Keratinocyte (primary cell): ENCODE measurements at places on chromosomes 3 and 15.

- DNase-seq, result no peak
These were observed 43.7 kb downstream of the RGMA start for GRCh38 chr15:93045191-93045785.

GRCh38 chr15:101413239-101413638, 76.3 kb downstream of the PCSK6 start:
- DNase-seq, result no peak

DNA sequence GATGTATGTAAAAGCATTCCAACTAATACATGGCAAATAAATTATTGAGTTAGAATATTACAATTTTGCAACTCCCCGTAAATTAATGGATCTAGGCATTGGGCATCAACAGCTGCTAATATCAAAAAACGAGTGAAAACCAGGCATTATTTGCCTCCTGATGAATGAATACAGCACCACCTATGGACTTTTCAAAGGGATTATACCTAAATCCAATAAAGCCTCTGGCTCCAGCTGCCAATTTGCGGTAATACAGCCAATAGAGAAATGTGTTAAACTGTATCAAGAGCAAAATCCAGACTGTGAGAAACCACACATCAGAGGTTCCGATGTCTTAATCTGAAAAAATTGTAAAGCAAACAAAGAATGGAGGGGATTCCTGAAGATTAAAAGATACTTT, 16.3 kb upstream of the A4GNT start:
- DNase-seq, result no peak

GRCh38 chr3:120224237-120224636, 60.8 kb downstream of the GPR156 start:
- DNase-seq, result no peak

DNA sequence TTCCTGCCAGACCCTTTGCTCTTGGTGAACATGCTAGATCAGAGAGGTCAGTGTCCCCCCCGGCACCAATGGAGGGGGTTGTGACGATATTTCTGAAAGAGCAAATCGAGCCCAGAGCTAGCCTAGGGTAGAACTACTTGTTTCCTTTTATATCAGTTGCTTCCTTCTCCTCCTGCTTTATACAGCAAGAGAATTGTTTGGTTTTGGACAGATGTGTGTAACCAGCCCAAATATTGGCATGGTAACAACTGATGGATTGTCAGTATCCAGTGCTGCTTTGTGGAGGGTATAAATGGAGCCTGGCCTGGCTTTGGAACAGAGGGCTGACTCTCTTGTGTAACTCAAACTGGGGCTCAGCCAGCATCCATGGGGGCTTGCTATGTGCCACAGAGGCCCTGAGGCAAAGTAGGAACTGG, 27.2 kb downstream of the SNX1 start:
- DNase-seq, result no peak

GRCh38 chr15:66852064-66852905, 150.2 kb downstream of the SMAD6 start:
- no peak for DNase-seq

GRCh38 chr3:33287672-33288282, 10.5 kb downstream of the FBXL2 start:
- DNase-seq, result no peak

DNA sequence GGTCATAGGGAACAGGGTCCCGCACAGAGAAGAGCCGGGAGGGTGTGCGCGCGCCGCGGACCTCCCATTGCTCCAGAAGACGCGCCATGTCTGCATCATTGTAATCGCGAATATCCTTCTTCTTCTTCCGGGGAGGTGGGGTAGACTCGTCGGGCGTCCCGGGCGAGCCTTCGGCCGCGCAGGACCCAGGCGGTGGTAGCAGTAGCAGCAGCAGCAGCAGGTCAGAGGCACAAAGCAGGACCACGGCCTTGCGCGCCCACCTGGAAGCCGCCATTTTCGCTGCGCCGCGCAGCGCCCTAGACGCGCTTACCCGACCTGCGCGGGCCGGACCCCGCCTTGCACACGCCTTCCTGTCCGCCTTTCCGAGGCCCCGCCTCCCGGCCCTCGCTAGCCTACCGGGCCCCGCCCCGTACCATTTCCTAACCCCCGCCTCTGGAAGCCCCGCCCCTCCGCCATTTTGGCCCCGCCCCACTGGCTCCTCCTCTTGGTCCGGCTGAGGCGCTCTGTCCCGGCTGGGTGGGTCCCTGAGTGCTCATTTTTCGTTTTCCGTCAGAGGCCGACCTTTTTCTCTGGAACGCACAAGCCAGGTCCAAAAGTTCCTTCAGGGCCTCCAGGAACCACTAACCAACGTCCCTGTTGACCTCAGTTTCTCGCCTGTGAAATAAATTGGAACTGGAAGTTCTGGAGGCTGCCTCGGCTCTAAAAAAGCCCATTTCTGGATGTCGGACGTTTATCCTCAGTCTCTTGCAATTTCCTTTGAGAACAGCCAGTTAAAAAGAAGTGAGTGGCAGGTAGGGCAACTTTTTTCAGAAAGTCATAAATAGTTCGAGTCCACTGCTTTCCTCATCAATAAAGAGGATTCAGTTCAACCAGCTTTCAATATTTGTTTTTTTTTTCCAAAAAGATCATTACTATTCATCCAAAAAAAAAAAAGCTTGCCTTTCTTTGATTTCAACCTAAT, at the start of gene MESD:
Gene MESD (minus strand): TSS at position 302 of the 961 bp plus-strand sequence. CDS start 28 bp downstream, at position 274.
- peak; percentile 58 for DNase-seq

- DNase-seq, result no peak
These were observed 25.9 kb downstream of the SHISA5 start for GRCh38 chr3:48477959-48478520.

DNA sequence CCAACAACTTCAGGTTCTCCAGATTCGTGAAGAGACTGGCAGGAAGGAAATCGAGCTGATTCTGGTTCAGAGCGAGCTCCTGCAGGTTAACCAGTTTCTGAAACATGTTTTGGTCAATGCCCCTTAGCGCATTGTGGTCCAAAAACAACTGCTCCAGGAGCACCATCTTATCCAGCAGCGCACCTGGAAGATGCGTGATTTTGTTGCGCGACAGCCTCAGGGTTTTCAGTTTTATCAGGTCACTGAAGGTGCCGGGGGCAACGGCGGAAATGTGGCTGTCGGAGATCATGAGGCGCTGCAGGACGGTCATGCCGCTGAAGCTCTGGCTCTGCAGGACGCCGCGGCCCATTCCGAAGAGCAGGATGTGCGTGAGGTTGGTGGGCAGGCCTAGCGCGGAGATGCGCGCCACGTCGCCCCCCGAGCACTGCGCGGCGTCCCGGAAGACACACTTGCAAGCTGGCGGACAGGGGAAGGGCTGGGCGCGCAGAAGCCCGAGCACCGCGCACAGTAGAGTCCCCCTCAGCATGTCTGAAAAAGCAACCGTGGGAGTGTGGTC, 1.2 kb downstream of the GP5 start:
- DNase-seq, result no peak

DNA sequence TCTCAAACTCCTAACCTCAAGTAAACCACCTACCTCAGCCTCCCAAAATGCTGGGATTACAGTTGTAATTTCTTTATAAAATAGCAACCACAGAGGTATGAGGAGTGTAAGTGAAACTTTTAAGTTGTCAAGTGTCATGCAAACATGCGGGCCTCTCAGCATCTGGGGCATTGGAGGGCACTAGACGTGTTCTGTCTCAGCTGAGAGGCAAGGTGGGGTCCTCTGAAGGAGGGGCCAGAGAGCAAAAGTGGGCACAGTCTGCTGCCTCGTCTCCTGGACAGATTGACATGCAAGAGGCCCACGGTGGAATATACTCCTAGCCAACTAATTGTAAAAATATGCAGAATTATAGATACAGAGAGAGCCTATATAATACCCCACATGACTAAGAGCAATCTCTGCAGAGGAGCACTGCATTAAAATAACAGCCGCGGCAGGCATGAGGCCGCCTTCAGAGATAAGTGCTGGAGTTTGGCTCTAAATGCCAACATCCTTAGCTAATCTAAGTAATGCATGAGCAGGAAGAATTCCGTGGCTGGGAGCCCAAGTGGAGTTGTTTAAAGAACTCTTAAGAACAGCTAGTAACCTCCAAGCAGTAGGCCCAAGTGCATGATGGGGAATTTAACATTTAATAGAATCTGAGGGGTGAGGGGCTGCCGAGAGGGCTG, 87.8 kb upstream of the RNU6-1 start:
- no peak for DNase-seq

GRCh38 chr3:14553871-14554270, 13.7 kb upstream of the GRIP2 start:
- no peak for DNase-seq

DNA sequence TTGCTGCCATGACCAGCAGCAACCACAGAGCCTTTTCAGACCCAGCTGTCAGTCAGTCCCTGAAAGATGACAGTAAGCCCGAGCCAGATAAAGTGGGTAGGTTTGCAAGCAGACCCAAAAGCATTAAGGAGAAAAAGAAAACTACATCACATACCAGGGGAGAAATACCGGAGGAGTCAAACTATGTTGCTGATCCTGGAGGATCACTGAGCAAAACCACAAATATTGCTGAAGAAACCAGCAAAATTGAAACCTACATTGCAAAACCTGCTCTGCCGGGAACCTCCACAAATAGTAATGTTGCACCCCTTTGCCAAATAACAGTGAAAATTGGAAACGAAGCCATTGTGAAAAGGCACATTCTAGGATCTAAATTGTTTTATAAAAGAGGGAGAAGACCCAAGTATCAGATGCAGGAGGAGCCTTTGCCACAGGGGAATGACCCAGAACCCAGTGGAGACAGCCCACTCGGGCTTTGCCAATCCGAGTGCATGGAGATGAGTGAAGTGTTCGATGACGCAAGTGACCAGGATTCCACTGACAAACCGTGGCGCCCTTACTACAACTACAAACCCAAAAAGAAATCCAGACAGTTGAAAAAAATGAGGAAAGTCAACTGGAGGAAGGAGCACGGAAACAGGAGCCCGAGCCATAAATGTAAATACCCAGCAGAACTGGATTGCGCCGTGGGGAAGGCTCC, 42.1 kb upstream of the RASA2 start:
- no peak for DNase-seq

DNA sequence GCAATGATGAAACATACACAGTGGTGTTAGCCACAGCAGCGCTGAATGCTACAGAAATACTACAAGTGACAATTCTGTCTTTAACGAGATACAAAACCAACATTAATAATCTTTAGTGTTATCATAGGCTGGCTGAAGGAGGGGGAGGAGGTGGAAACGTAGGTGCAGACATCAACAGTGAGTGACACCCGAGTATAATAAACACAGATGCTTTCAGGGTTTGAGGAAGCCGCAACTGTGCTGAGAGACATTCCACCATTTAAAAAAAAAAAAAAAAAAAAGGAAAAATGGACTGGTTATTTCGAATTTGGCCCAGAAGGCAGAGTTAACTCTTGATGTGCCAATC, 4.3 kb upstream of the IGDCC3 start:
- no peak for DNase-seq

GRCh38 chr3:73094951-73095350, 33.5 kb downstream of the EBLN2 start:
- DNase-seq, result no peak

GRCh38 chr3:15647611-15648167, 46.1 kb downstream of the BTD start:
- no peak for DNase-seq

- no peak for DNase-seq
These were observed 8.3 kb downstream of the DAPK2 start for GRCh38 chr15:64037966-64038365.

GRCh38 chr3:38645601-38646000, 3.9 kb downstream of the SCN5A start:
- no peak for DNase-seq

DNA sequence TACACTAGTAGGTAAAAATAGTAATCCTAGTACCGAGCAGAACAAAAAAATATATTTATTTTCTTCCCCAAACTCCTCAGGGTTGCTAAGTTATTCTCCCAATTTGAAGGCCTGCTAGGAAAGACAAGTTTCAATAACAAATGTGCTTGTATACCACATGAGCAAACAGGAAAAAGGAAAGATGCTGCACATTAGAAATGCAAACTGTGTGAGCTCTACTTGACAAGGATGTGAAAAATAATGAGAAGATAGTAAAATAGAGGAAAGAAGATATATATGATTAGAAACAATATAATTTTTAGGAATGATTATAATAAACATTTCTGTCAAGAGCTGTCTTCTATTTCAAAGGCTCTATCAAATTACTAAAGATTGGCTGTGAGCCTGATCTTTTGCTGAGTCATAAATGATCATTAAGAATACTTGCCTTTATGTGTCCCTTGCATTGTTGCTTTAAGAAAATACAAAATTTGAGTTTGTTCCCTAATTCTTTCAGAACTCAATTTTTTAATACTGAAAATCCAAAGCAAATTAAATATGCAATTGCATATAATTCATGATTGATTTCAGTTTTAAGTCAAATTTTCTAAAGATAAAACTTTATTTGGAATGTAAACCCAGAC, 174.2 kb downstream of the NEK10 start:
- no peak for DNase-seq

DNA sequence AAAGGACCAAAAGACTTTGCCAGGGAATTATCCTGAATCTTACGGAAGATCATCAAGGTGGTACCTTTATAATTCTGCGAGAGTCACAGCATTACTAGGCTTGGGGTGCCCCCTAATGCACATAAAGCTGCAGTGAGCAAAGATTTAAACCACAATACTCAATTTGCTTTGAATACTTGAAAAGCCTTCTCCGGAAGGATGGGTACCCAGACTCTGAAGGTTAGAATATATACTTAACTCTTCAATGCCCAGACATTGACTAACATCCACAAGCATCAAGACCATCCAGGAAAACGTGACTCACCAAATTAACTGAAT, 117.8 kb upstream of the KCNH8 start:
- DNase-seq, result no peak

- no peak for DNase-seq
These were observed 20.7 kb downstream of the TCAIM start for GRCh38 chr3:44359146-44359751.

- peak; percentile 50 for DNase-seq
These were observed at the start of gene TNIK for GRCh38 chr3:171459942-171460724. TSS of gene TNIK (minus strand) at chr3:171460405. CDS start at chr3:171460063, 342 bp downstream.

DNA sequence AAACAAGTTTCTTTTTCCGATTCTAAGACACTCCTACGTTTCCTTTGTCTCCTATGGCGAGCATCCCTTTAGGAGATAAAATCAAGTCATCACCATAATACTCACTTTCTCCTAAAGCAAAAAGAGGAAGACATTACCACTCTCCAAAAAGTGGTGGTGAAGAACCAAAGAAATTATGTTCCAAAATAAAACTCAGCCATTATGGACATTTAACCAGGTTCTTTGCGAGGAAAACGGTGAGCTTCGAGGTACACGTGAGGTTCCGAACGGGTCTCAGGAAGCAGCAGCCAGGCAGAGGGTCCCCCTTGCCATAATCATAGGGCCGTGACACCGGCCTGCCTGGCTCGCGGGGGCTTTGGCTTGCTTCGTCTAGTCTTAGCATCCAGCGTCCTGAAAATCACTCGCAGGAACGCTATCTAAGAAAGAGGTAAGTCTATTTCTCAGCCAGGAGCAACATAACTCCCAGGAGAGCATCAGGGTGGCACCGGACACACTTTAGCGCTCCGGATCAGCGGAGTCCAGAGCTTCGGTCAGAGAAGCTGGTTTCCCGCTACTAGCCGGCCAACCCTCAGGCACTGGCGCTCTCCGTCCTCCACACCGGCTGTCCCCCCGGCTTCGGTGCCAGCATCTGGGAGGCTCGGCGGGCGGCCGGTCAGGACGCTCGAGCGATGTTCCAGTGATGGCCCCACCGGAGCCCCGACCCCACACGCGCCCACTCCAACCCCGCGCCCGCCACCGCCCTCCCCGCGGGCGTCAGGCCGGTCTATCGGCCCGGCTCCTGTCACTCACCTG, 581 bp downstream of the IP6K1 start:
- DNase-seq, result no peak
